ENCODE measurements at places on chromosomes 5 and 9.

DNA sequence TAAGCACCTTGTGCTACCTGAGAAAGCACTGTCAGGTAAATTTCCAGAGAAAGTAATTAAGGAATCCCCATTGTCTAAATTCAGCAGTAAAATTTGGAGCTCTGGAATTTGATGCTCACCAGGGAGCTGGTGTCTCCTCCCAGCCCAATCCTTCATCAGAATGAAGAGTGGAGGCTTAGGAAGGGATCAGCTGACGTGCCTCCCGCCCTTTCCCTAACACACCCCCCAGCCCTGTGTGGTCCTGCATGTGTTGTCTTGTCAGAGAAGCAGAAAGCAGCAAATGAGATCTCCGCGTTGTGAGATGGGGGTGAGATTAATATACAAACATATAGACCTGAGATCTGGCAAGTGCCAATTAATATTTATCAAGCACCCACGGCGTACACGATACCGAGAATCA is 26.9 kb upstream of the BARHL1 start:
- DNase-seq, result no peak

GRCh38 chr5:131357739-131358561 is 94.1 kb downstream of the CDC42SE2 start:
- no peak for DNase-seq

- DNase-seq, result no peak
Observed at GRCh38 chr5:4410151-4410550, 730.0 kb upstream of the ADAMTS16 start.

DNA sequence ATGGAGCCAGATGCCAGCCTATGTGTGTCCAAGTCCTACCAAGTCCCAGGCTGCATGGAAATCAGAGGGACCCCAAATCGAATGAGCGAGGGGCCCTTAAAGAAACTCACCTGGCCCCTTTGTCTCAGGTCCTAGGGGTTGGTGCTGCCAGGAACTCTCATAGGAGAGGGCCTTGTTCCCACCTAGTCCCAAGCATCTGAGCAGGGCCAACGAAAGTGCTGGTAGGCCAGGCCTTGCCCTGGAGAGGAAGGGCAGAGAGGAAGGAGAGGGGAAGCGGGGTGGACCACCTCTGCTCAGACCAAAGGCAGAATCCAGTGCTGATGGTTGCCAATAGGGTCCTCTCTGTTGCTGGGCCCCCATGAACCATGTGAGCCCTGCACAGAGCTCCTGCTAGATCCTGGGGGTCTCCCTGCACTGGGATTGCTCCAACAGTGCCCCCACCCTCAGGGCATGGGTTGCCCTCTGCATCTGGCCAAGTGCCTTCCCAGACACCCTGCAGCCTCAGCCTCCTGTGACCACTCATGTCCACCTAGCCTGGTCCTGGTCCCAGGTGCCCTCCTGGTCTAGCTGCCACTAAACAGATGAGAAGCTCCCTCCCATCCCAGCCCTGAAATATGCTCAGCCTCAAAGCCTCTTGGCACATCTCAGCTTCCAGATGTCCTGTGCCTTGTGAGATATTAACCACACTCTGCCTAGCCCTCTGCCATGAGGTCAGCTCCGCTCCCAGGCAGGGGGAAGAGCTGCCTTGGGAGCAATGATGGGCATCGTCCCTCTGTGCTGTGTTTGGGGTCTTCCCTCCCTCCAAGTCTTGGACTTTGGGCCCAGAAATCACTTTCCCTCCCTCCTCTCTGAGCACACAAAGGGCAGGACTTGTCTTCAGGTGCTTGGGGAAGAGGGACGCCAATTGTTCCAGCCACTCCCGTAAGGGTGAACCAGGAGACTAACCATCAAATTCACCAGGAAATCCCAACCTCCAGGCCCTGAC is 109.6 kb downstream of the ADAMTS2 start:
- DNase-seq, result no peak

GRCh38 chr9:101119206-101119819 is 90.8 kb downstream of the PLPPR1 start:
- no peak for DNase-seq

GRCh38 chr5:132027027-132027426 is 15.6 kb upstream of the ACSL6 start:
- DNase-seq, result no peak

GRCh38 chr9:135512241-135512603 is 9.0 kb upstream of the LCN1 start:
- no peak for DNase-seq

GRCh38 chr9:26412446-26412845 is 480.2 kb downstream of the CAAP1 start:
- no peak for DNase-seq

DNA sequence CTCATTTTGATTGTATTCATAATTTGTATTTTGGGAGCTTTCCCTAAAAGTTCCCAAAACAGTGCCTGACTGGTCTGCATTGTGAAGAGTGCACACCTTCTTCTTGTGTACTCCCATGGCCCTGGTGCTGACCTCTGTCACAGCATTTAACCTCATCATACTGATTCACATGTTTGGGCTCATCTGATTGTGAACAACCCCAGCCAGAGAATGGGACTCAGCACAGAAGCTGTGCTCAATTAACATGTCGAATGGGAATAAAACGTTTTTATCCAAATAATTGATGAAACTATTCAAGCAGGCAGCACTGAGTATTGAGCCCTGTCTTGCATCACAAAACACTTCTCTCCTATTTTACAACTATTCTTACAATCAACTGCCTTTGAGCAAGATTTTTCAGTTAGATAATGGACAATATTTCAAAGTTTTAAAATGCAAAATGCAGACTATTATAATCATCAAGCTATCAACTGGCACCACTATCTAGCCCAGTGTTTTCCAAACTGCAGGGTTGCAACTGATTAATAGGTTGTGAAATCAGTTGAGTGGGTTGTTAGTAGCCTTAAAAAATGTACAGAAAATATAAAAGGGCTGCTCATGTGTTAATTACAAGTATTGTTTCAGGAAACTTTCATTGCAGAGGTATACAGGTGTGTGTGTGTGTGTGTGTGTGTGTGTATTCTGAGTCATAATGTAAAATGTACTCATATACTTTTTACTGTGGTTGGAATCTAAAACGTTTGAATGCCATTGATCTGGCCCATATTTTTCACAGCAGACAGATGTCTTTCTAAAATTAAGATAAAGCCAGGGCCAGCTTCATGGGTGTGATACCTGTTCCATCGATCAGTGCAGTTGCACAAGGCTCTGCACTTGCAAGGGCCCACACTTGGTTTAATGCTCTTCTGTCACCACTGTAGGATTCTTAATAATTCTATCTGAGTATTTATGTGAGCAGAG is 190.5 kb downstream of the PIK3R1 start:
- DNase-seq, result no peak

DNA sequence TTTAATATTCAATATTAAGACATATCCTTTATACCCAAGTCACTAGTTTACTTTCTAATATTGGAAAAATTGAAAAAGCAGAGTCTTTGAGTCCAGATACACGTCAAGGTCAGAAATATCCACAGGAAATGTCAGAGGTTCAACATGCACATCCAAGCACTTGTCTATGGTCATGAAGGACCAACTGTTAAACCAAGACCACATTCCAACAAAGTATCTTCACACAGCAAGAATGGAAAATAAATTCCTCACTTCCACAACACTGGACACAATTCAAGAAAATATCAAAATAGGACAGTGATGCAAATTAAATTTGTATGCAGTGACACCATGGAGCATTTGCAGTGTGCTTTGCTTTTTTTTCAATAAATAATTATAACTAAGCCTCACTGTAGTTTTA is 142.5 kb downstream of the GABRB2 start:
- DNase-seq, result no peak

- no peak for DNase-seq
Observed at GRCh38 chr9:93536874-93537273, 39.5 kb upstream of the PHF2 start.

DNA sequence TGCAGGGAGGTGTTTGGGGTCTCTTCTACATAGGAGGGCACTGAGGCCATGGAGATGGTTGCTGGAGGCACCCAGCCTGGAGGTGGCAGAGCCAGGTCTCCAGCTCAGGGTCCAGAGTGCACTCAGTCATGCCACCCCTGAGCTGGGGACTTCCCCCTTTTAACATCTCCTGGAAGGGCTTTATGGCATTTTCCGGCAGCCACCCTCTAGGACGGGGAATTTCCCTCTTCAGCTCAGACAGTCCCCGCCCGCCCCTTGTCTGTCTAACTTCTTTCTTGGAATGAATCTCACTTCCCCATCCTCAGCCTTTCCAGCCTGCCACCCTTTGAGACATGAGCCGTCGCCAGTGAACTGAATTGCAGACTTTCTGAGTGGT is 49.9 kb downstream of the COL15A1 start:
- no peak for DNase-seq

DNA sequence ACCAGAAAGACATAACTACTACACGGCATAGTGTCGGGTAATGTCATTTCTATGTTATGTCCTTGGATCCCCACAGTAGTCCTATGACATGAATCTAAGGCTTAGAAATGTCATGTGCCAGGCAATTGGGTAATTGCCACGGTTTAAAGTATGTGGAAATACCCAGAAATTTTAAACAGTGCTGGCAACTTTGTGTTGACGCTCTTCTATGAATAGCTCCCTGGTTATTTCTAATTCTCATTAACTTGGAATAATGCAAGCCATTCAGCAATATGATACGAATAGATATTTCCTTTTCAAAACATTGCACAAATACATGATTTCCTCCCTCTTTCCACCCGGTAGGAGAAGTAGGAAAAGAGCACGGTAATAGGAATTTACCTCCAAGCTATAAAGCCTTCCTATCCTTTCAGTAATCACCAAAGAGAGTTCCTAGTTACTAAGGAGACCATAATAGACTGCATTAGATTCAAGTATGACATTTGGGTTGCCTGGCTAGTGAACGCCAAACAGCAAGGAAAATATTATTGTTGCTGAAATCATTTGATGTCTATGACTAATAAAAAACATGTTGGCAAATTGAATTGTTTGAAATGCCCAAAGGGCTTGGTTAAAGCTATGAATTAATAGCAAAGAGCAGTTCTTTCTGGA is 168.4 kb downstream of the CCDC192 start:
- DNase-seq, result no peak

GRCh38 chr5:98365126-98365525 is 408.3 kb upstream of the RGMB start:
- no peak for DNase-seq

GRCh38 chr5:41048986-41049385 is 22.2 kb downstream of the MROH2B start:
- no peak for DNase-seq

GRCh38 chr5:17089690-17090089 is 127.7 kb upstream of the BASP1 start:
- no peak for DNase-seq

DNA sequence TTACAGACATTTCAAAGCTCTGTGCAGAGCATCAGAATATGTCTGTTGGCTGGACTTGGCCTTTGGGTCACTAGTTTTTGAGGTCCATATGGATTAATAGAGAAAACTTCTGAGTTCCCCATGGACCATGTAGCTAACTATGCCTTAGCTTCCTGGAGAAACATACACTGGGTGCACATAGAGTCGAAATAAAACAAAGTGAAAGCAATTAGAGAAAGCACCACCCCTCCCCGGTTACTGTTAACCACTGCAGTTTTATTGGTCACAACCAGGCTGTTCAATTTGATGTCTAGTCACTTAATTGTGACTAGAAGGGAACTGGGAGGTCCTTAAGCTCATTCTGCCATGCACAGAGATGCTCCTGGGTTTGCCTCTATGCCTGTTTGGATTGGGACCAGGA is 4.2 kb downstream of the FAM240B start:
- no peak for DNase-seq

- no peak for DNase-seq
Observed at GRCh38 chr5:95623706-95624105, 3.8 kb downstream of the GPR150 start.

DNA sequence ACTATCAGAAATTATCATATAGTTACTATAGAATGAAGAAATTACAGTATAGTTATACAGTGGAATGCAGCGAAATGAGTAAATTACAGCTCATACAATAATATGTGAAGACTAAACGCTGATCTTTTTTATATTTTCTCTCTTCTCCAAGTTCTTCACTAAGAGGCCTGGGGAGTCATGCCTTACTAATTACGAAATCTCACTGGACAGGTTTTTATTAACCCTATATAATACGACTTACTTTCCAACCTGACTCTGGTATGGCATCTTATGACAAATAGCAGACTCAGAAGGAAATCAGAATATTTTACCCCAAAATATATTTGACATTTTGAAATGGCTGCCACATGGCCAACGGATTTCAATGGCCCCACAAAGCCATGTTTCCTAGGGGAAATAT is 9.1 kb downstream of the CARNMT1 start:
- DNase-seq, result no peak

DNA sequence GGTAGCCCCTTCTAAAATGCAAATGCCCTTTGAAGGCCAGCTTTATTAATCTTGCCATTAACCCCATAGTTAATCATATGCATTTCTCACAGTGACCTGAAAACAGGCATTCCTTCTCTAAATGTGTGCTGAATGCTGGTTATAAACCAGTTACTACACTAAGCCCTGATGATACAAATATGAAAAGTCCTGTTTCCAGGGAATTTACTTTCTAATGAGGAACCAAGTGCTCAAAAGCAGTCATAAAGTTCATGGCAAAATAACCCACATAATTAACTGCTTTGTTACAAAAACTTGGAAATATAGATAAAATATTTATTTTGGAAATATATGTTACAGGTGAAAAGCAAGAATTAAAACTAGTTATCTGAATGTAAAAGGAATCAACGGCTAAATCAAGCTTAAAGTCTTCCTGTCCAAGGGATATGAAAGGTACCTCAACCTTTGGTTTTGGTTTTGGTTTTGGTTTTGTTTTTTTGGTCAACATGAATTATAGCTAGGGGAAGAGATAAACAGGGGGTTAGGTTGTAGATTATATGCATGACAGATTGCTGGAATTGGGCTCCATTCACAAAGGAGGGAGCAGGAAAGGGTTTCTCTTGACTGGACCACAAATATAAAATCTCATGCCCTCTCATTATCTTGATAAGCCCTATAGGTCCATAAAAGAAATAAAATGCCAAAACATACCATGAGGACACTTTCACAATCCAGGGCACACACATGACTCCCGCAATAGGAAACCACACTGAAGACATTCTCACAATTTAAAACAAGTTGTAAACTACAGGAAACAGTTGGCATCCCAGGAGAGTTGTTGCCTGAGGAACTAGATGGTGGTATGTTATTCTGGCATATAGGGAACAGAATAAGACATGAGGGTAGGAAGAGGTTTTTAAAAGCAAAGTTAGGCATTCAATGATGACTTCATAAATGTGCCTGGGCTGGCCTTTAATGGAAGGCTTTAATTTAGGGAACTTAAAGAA is 46.7 kb upstream of the MACIR start:
- peak; percentile 68 for DNase-seq
